SJSA1 (cell line): ENCODE measurements at places on chromosomes 1 and 21. TPM values are rescaled to one million over a fixed set of nuclear protein-coding genes. Genes with fewer than 3 reads are reported as not detected.

GRCh38 chr1:243924188-243924587, 74.1 kb upstream of the AKT3 start:
- peak; percentile 81 for DNase-seq

The A3GALT2 gene
- not detected in 2 replicates for total RNA-seq

The CD1C gene
- total RNA-seq = not detected in 2 replicates

DNA sequence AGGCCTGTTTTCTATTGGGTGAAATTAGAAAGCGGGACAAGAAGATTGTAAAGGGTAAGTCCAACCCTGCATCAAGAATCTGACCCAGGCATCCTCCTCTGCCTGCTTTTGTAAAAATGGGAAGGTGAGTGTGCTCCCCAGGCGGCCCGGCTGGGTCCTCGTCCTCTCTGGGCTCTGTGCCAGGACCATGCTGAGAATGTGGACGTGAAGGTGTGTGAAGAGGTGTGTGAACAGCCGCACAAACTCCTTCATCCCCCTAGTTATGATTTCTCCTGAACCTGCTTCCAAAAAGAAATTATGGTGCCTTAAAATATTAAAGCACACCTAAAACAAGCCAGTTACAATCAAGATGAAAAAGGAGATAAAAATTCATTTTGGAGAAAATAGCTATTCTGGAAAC, 185.7 kb downstream of the IGSF21 start:
- DNase-seq = no peak

DNA sequence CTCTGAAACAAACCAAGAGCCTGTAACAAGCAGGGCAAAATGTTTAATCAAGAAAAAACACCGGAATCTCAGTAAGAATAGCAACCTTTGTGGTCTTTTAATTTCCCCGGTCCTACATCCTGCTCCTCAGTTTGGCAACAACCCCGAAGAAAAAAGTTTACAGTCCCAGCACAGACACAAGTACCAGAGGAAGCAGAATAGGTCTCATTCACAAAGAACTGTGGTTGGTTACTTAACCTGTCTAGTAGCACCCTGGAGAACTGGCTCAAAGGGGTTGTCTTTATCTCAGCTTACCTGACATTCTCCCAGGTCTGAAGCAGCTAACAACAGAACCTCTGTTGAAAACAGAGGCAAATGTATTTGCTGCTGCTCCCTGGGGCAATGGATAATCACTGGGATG, 399.3 kb downstream of the AJAP1 start:
- DNase-seq = no peak

DNA sequence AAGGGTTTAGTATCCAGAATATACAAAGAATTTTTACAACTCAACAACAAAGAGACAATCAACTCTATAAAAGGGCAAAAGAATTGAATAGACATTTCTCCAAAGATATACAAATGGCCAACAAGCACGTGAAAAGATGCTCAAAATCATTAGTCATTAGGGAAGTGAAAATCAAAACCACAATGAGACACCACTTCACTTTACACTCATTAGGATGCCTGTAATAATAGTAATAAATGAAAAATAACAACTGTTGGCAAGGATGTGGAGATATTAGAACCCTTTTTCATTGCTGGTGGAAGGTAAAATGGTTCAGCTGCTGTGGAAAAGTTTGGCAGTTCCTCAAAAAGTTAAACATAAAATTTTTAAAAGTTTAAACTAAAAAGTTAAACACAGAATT, 7.0 kb upstream of the ABCD3 start:
- DNase-seq = no peak

DNA sequence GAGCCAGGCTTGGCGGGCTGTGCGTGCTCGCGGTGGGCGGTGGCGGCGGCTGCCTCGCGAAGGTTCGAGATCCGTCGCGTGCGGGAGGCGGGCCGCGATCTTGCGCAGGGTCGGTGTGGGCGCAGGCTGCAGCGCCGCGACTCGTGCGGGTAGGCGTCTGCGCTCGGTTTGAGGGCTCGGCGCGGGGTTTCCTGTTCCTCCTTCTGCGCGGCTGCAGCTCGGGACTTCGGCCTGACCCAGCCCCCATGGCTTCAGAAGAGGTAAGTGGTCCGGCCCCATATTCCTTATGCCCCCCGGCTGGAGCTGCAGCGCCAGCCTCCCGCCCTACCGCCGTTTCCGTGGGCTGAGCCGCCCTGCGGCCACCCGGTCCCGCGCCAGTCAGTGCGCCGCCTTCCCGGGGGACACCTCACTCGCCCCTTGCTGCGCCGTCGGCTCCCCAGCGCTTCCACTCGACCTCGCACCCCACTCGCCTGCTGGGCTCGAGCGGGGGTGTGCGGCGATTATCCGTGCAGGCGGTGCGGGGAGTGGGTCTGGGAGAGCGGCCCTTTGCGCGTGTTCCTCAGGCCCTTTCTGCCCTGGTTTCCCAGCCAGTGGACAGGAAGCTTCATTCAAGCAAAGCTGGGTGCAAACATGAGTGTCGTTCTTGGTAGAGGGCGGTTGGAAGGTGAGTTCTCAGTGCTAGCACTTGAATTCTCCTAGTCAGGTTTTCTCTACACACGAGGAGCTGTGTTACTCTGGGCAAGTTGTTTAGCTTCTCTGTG, at the start of gene CACYBP:
Gene CACYBP (plus strand): TSS at position 12 of the 761 bp plus-strand sequence. CDS start 234 bp downstream, at position 246.
- no peak for DNase-seq

DNA sequence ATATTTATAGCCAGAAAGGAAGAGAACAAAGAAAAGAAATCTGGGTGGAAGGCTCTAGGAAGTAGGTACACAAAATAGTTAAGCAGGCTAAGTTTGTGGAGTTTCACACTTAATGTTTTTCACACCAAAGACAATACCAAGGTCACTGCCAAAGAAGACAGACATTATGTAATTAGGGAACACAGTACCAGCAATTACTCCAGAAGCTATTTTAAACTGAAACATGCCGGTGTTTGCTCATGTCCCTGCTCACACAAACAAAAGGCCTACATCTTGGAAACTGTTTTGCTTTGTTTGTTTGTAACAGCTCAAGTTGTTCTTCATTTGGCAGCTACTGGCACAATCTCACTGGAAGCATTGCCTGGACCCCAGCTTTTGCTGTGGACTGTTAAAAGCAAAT, 88.5 kb upstream of the DAB1 start:
- no peak for DNase-seq

- no peak for DNase-seq
Observed at GRCh38 chr1:15296585-15297321, 49.7 kb downstream of the FHAD1 start.

The FCRLB gene
- total RNA-seq = 1.3 and 2.7 TPM in 2 replicates

The KRTAP6-3 gene
- not detected in 2 replicates for total RNA-seq

DNA sequence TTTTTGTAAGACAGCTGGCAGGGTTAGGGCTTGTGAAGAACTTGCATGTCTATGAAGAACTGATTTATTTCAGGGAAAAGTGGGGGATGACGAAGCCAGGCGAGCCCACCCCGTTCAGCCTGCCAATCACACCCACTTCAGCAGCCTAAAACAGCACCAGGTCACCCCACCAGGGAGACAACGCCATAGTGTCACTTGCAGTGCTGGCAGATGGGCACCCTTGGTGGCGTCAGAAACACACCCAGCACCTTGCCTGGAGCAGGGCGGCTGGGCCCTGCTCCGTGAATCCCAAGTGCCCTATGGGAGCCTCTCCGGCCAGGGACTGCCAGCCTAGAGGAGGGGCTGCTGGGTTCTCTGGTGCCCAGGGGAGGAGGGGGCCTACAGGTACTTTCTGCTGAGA, 5.0 kb upstream of the NADK start:
- no peak for DNase-seq

- DNase-seq = no peak
Observed at GRCh38 chr1:227955808-227956207, 8.1 kb upstream of the WNT9A start.

The FCRL6 gene
- total RNA-seq = not detected in 2 replicates

GRCh38 chr1:169312084-169312954, 55.3 kb downstream of the NME7 start:
- peak; percentile 78 for DNase-seq

GRCh38 chr21:45868086-45868485, 113.5 kb upstream of the COL6A1 start:
- no peak for DNase-seq

DNA sequence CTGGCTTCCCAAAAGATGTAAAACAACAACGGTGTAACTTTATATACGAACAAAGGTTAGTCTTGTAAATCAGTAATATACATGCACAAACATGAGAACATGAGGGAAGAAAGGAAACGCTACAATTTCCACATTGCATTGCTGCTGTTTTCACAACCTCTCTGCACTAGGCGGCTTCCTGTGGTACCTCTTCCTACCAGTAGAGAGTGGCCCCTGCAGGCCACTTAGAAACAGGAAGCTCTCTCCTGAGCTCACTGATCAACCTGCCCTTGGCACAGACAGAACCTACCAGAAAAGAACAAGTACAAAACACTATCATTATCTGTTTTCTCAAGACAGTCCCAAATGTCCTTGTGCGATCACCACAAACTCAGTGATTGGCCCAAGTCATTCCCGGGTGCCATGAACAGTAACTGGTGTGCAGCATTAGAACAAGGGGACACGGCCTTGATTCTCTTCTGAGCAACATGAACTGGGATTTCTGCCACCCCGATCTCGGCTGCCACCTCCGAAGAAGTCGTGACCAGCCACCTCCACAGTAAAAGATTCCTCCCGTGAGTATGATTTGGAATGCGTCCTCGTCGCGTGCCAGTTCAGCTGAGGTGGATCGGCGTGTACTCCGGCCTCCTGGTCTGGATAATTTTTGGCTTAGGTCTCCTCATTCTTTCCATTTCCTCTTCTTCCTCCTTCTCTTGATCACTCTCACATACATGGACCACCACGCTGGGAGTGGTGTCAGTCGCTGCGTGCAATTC, 5.7 kb upstream of the KCNE1 start:
- no peak for DNase-seq

The SAMSN1 gene
- not detected in 2 replicates for total RNA-seq

GRCh38 chr1:183349201-183349711, 68.9 kb downstream of the NMNAT2 start:
- no peak for DNase-seq
